T1000 (cell line): ENCODE measurements at places on chromosomes 2 and 18.

DNA sequence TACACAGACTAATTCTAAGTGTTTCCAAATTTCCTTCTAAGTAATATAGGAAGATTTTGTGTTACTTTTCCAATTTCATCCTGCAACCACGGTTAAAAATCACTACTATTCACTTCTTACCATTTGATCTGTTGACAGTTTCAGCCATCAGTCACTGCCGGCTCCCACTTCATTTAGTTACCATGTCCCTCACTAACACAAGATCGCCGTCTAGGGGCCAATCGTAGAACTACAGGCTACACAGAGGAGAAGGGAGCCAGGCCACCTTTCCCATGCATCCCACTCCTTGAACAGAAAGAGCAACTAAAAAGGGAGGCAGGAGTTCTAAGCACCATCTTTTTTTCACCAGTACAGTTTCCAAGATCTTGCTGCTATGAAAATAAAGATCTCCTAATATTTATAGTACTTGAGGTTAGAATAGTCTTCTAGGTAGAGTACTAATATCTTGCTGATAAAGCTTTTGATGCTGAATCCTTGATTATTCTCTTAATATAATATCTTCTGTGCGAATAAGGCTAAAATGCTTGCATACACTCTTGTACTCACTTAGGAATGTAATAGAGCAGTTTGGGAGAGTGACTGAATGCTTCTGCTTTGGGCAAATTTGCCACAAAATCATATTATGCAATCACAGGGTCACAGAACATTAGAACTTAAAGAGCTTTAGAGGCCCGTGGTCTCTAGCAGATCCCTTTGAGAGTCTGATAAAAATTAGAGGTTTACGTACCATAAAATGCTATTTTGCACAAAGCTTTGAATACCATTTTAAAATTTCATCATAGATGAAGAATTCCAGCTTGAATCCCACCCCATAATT, 39.5 kb upstream of the CYP1B1 start:
- no peak for DNase-seq

- no peak for DNase-seq
Observed at GRCh38 chr2:150610670-150611279, 123.3 kb upstream of the RND3 start.

GRCh38 chr18:35983818-35984217, 11.3 kb downstream of the RMP24 start:
- no peak for DNase-seq

GRCh38 chr2:132404056-132404455, 12.5 kb upstream of the GPR39 start:
- DNase-seq = no peak

- DNase-seq = no peak
Observed at GRCh38 chr18:51082571-51083267, 52.7 kb downstream of the SMAD4 start.

- DNase-seq = no peak
Observed at GRCh38 chr18:35241448-35241804, 592 bp downstream of the ZNF397 start.

GRCh38 chr2:200253639-200254038, 52.9 kb upstream of the SPATS2L start:
- DNase-seq = no peak

DNA sequence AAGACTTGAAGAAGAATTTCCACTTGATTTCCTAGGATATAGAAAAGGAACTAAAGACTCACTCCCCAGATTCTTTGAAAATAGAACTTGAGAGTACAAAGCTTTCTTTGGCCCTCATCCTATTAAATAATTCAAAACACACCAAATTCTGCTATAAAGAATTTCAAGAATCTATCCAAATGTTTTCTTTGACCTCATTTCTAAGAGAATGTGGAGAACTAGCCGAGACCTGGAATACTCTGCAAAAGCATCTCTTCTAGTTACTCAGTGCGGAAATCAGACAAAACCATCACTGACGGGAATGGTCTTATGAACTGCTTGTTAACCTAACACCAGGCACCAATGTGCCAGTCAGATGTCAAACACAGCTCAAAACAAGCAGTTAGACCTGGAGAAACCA, 44.2 kb upstream of the ARL5A start:
- DNase-seq = no peak

GRCh38 chr18:9239720-9240119, 94.9 kb upstream of the TWSG1 start:
- no peak for DNase-seq

DNA sequence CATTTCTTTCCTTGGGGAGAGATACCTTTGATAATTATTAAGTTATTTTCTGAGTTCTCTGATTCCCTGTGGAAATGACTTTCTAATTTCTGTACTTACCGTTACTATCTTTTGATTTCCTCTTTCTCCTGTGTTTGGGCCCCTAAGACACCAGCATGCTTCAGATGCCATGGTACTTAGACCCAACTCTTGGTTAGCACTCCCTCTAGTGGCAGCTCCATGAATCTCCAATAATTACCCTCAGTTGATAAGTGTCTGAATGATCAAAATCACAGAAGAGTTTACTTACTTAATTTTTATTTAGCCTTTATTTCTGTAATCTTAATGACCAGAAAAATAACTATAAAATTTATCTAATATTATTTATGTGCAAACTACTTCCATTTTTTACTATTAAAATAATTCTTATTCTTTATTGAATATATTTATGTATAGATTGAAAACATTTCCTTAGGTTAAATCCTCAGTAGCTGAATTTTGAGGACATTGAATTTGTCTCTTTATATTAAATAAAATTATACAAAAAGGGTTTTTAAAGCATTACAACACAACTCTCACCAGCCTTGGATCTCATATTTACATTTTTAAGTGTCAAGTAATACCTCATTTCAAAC, 300.4 kb downstream of the KCNS3 start:
- DNase-seq = peak; percentile 26

DNA sequence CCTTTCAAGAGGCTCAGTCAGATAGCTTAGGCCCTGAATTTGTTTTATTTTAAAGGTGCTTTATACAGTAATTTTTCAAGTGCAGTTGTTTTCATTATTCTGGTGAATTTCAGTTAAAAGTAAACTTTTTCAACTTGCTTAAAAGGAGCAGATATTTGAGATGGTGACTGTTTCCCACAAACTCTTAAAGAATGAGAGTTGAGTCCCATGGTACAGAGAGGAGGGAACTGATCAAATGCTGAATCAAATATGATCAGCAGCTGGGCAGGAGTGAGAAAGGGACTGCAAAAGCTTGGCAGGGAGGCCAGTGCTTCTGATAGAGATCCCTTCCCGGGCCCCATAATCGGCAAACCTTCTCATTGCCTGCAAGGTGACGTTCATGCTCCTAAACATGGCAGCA, 91.2 kb downstream of the KCNS3 start:
- no peak for DNase-seq

DNA sequence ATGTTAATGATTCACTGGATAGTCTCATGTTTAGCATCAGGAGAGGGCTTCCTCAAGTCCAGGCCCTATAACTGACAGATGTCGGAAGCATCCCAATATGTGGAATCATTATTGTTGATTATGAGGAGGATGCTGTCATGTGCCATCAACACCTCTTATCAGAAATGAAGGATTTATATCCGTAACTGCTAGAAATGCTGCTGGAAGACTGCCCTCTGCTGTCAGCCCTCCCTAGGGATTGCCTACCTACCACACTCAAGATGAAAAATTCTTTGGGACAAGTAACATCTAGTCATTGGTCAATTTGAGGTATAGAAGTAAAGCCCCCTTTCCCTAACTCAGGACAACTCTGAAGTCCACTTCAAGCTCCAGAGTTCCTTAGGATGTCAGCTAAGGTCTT, 1166.5 kb upstream of the NXPH2 start:
- DNase-seq = no peak

- DNase-seq = no peak
Observed at GRCh38 chr2:83944191-83944590, 514.9 kb downstream of the SUCLG1 start.

GRCh38 chr2:171522788-171523087, 464 bp downstream of the CYBRD1 start:
- no peak for DNase-seq

GRCh38 chr2:150357770-150358467, 129.5 kb downstream of the RND3 start:
- DNase-seq = no peak

GRCh38 chr18:10228326-10228725, 226.1 kb upstream of the APCDD1 start:
- DNase-seq = no peak

DNA sequence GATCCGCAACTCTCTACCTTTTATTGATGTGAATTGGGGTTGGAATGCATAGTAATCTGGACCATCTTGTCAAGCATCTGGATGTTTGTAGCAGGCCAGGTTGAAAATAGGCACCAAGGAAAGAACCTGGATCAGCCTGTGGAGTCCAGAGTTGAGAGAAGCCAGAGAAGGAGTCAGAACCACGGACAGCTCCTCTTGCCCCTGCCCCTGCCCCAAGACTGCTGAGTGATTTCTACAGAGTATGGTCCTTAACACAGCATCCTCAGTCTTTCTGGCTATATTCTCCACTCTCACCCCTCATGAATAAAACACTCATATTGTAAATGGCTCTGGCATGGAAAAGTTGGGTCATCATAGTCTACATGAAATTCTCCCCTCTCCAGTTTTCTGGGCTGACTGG, 154.6 kb downstream of the LOXHD1 start:
- no peak for DNase-seq

GRCh38 chr2:102233132-102233884, 46.5 kb downstream of the IL1RL2 start:
- no peak for DNase-seq

DNA sequence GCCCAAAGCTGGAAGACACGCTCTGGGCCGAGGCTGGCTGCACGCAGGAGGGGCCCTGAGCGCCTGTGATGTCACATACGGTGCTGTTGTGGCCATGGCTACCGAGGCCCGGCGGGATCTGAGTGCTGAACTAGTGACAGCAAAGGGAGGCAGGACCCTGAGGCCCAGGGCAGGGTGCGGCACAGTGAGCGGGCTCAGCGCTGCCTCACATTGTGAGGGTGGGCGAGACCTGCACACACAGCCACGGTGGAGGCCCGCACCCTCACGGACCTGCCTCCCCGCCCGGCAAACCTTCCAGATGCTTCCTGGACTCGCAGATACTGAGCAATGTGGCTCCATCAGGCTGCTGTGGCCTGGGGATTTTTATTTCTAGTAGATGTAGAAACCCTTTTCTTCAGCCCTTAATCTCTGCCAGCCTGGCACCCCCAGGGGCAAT, 133.8 kb upstream of the CTDP1 start:
- DNase-seq = no peak

- no peak for DNase-seq
Observed at GRCh38 chr18:3480827-3481573, 31.0 kb downstream of the TGIF1 start.

GRCh38 chr2:75226099-75226498, 26.8 kb upstream of the TACR1 start:
- DNase-seq = no peak

DNA sequence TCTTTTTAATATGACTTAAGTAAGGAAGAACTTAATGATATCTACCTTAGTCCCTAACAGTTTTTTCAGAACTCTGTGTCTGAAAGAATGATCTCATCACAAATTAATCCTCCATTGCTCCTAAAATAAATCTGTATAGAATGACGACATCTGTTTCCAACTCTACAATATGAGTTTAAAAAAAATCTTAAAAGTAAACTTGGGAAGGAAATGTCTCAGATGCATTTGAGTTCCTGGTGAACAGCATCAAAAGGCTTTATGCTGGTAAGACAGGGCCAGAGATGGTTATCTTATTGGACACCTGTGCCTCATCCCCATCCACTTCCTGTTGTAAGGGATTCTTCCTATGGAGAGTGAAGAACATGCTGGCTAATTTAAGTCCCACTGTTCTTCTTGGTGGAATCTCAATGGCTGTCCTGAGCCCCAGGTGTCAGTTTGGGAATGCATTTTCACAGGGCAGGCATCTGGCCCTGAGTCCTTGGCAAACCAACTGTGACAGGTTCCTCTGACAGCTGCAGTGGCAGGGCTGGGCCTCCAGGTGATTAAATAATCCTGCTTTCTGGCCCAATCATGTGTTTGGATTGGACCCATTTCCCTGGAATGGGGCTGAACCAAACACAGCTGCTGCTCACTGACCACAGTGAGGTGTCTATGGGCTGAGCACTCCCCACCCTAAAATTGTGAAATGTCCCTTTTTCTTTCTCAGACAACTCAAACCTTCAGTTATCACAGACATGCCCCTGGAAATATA, 12.9 kb upstream of the NCKAP5 start:
- DNase-seq = no peak

GRCh38 chr2:100782380-100782878, 37.5 kb upstream of the NPAS2 start:
- no peak for DNase-seq

GRCh38 chr18:8799596-8800441, 94.5 kb downstream of the MTCL1 start:
- no peak for DNase-seq

GRCh38 chr2:20487030-20487391, 40.1 kb downstream of the RHOB start:
- no peak for DNase-seq

DNA sequence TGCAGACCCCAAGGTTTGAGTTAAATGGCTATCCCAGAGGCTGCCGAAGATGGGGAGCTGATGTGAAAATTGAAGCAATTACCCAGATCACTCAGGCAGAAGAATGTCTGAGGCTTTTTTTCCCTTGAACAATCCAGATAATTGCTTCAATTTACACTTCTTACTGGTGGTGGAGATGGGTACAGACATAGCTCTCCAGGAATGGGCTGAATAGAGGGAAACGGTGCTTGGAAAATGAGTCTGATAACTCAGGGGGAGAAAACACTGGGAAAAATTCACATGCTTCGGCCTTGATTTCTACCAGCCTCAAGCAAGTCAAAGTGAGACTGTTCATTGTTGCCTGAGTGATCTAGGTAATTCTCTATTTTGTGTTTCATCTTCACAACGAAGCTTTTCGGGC, 9.5 kb upstream of the KIF5C start:
- no peak for DNase-seq

DNA sequence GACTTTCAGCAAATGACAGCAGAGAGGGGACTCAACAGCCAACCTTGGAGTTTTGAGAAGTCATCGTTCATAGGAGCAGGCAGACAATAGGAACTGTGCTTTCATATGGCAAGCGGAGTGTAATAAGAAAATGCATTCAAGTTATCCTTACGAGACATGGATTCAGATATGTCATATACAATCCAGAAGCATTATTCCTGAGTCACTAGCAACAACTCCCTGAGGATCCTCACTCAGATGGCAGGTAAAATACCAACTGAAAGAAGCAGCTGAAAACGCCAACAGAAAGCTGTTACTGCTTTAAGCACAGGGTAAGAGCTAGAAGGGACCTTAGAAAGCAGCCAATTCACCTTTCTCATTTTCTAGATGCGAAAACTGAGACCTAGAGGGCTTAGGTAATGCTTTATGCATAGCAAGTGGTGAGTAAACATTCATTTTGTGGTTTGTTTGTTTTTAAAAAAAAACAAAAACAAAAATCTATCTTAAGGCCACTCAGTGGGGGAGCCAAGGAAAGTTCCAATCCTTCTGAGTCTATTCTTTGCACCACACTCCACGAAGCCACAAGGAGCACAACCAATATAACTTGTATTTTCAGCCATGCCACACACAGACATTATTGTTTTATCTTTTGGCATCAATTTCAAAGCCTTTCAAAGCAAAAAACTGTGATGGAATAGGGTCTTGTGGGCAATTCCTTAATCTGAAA, 89.1 kb upstream of the RIOK3 start:
- DNase-seq = no peak

GRCh38 chr2:7019191-7019590, 102.0 kb downstream of the RNF144A start:
- no peak for DNase-seq

- no peak for DNase-seq
Observed at GRCh38 chr2:217890445-217890844, 112.3 kb downstream of the TNS1 start.
